ENCODE measurements at places on chromosomes 3 and 15.

- DNase-seq: no peak
These were observed 53.4 kb downstream of the IL20RB start for GRCh38 chr3:137011153-137011552.

GRCh38 chr3:72042397-72043203 lies 257.7 kb upstream of the PROK2 start:
- DNase-seq: no peak

- DNase-seq: no peak
These were observed 542 bp downstream of the ACAA1 start for GRCh38 chr3:38136393-38136776.

DNA sequence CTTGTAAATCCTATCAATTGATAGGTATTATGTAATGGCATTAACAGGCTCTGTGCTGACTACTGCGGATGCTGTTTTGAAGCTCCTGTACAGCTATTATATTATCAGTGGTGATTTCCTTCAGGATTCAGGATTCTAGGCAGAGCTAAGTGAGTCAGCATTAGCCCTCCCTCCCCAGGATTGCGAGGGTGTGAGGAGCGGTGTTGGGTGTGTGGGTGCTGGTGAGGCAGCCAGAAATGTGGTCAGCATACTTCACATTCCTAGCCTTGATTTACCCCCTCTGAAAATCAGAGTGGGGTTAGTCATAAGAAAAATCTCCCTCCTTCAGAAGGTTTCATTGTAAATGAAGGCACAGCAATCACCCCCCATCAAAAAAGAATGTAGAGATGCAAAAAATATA lies 72.5 kb downstream of the SNTN start:
- no peak for DNase-seq

GRCh38 chr3:23548706-23549105 lies 257.0 kb upstream of the UBE2E1 start:
- DNase-seq: no peak

- DNase-seq: no peak
These were observed 128.6 kb downstream of the DCLK3 start for GRCh38 chr3:36635731-36636130.

- DNase-seq: no peak
These were observed 32.2 kb downstream of the ADGRG7 start for GRCh38 chr3:100641471-100642032.
